ENCODE measurements at places on chromosomes 1 and 21.
A peak's percentile ranks its signal among the peaks of the same experiment; 100 is the strongest.

DNA sequence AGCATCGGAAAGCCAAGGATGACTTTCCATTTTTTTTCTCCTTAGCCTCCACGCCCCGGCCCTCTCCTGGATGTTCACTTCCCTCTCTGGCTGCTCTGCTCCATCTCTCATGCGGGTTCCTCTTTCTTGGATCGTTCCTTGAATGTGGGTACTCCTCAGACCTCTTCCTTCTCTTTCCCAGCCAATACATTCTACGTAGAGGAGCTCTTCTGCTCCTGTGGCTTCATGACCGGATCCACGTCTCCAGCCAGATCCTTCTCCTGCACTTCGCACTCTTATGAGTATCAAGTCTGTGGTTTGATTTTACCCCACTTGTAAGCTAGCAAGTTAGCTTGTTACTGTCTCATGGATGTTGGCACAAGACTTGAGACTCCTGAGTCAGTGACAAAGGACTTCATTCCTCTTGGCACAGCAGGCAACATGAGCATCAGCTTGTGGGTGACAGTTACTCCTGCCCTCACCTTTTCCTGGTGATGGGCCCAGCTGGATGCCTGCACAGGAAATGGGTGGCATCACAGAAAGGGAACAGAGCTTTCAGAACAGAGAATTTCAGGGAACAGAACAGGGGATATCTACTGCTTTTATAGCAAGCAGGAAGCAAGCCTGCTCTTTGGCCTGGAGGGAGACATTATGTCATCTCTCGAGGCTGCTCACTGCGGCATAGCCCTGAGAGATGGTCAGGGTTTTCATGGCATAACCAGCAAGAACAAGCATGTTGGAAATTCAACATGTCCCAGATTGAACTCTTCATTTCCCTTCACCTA, 100.1 kb upstream of the KIF26B start:
- no peak for DNase-seq

DNA sequence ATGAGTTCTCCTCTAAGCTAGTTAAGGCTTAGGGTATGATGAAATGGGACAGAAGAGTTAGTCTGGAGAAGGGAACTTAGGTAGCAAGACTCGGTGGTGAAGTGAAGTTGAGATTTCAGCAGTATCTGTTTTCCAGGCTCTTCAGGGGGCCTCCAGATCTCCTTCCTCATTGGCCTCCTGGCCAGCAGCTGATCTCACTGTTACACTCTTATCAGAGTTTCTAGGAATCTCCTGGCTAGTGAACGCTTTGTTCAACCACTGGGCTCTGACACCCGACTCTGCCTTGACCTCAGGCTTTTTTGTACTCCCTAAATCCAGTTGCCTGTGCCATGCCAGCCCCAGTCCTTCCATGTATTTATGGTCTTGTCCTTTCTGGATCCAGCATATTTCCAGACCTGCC, 311.0 kb downstream of the ASTN1 start:
- DNase-seq = no peak

DNA sequence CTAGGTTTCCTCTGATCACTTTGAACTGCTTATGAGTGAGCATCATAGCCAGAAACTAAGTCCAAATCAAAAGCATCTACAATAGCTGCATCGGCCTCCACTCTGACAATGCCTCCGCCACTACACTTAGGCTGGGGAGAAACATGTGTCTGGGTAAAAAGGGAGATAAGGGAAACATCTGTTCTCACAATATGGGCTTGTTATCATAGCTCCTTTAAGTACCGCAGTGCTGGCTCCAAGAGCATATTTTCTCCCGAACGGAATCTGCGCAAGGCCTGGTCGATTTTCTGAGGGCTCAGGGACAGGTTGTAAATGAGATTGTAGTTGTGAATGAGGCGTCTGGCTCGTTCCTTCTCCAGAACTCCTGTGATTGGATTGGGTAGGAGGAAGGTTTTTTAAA, 63.9 kb upstream of the CYP2J2 start:
- DNase-seq = no peak

- DNase-seq = peak; percentile 87
Observed at GRCh38 chr1:152188673-152189591, 29.9 kb upstream of the RPTN start.

GRCh38 chr1:37415611-37416244, 58.7 kb upstream of the ZC3H12A start:
- no peak for DNase-seq

All from activated T-cell treated with anti-CD3 and anti-CD28 coated beads, Interleukin-2, amount 50 U/mL, for 24 hours (primary cell).